ENCODE measurements at places on chromosomes 6 and 20. TPM values are rescaled to one million over a fixed set of nuclear protein-coding genes. Genes with fewer than 3 reads are reported as not detected.

DNA sequence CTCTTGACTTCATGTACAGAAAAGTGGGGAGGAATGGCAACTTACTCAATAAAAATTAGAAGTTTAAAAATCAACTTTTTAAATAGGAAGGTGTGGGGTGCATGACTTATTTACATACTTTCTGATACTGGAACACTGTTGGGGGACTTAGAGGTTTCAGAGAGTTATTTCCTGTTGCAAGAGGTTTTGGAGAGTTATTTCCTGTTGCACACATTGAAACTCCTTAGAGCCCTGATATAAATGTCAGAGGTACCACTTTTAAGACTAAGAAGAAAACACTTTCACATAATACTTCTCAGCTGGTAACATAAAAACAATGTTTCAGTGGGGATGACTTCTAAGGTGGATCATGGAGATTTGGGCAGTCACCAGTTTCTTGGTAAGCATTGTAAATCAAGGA, 579.9 kb downstream of the MMUT start:
- DNase-seq = no peak

GRCh38 chr6:128520436-128521281, at the start of gene PTPRK:
Gene PTPRK, minus strand, starts transcription at chr6:128520599. Its CDS starts 241 bp downstream, at chr6:128520358.
- DNase-seq = peak; percentile 84

DNA sequence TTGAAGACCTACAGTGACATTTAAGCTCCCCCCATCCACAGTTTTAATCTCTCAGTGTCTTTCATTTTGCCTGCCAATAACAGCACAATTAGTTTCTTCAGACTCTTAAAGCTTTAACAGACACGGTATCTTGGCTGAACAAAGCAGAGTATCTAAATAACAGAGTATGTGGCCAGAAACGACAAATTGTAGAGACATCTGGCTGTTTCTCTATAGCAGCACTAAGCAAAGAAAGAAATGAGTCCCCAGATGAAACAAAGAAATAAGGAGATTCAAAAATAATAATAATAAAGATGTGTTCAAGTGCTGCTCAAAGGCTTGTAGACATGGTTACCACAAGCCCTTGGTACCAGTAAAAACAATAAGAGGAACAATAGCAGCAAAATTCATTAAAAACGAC, 97.8 kb upstream of the HDAC2 start:
- DNase-seq = no peak

GRCh38 chr20:37649676-37650370, 44.0 kb upstream of the CTNNBL1 start:
- no peak for DNase-seq

- DNase-seq = peak; percentile 17
These were observed 100.2 kb downstream of the PERP start for GRCh38 chr6:138007014-138007472.

DNA sequence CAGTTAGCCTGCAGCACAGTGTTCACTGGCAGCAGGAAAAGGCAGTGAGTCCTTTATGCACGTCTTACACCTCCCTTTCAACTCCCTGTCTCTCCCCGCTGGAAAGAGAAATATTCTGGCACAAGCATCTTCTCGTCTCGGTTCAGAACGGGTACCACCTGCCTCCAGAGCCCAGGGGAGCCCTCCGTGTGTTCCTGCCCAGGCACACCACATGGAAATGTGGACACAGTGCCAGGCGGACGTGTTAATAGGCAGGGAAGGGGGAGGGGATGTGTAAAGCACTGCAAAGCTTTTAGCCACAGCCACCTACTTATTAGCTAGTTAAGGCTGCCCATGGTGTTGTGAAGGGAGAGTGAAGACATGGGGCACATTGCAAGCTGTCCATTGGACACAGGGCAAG, 219.7 kb downstream of the FARS2 start:
- DNase-seq = no peak

GRCh38 chr20:44357555-44358125, 2.1 kb downstream of the HNF4A start:
- no peak for DNase-seq

DNA sequence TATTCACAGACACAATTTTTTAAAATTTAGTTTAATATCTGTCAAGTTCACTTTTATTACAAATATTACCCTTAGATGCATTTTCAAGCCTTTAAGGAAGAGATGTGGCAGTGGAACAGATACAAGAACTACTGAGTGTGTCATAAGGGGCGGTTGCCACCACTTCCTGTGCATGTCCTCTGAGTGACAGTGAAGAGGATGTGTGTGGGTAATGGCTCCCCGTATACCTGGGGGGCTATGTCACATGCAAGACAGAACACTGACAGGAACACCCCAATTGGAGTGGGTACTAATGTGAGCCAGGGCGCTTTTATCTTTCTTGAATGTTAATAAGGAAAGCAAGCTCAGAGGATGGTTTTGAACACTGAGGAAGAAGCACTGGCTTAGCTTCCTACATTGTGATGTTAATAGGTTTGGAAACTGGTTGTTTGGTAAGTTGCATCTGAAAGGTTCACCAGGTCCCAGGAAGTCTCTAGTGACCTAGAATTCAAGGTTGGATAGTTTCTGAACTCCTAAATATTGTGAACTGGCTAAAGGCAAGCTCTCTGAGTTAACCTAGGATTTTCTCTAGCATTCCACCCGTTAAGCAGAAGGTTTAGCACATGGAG, 83.4 kb upstream of the ASF1A start:
- no peak for DNase-seq

DNA sequence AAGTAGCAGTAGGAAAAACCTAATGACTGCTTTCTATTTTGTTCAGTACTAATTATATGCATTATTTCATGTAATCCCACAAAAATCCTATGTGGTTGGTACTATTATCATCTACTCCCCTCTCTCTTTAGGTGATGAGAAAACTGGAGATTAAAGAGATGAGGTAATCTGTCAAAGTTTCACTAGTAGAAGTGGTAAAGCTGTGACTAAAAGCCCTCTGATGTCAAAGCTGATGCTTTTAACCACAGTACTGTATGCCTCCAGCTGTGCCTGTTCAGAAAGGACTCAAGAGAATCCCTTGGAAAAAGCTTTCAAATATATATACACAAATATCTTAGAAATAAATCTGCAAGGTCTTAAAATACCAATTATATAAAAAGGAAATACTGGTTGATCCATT, 38.0 kb downstream of the PHIP start:
- peak; percentile 67 for DNase-seq

- no peak for DNase-seq
These were observed 133.3 kb upstream of the AHI1 start for GRCh38 chr6:135630789-135631376.

- DNase-seq = no peak
These were observed 838.0 kb upstream of the DEFB115 start for GRCh38 chr20:30419466-30419865.

GRCh38 chr6:159112714-159113113, 56.5 kb upstream of the FNDC1 start:
- DNase-seq = no peak

DNA sequence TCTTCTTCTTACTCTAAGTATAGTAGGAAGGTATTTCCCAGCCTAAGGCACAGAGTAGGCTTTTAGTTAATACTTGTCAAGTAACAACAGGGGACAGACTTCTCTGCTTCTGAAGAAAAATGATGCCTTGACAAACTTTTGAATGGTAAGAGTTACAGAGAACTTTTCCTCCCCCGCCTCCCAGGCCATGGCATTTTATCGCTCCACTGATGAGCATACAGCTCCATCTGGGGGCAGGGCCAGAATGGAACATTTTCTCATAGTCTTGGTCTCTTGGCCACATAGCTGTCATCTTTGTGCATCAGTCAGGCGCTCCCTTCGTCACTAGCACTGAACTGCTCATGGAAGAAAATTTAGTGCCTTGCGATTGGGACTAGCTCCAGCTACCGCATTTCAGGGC, 1066.8 kb upstream of the CITED2 start:
- DNase-seq = peak; percentile 52

- DNase-seq = peak; percentile 63
These were observed 212.0 kb upstream of the SGK1 start for GRCh38 chr6:134529921-134530320.

DNA sequence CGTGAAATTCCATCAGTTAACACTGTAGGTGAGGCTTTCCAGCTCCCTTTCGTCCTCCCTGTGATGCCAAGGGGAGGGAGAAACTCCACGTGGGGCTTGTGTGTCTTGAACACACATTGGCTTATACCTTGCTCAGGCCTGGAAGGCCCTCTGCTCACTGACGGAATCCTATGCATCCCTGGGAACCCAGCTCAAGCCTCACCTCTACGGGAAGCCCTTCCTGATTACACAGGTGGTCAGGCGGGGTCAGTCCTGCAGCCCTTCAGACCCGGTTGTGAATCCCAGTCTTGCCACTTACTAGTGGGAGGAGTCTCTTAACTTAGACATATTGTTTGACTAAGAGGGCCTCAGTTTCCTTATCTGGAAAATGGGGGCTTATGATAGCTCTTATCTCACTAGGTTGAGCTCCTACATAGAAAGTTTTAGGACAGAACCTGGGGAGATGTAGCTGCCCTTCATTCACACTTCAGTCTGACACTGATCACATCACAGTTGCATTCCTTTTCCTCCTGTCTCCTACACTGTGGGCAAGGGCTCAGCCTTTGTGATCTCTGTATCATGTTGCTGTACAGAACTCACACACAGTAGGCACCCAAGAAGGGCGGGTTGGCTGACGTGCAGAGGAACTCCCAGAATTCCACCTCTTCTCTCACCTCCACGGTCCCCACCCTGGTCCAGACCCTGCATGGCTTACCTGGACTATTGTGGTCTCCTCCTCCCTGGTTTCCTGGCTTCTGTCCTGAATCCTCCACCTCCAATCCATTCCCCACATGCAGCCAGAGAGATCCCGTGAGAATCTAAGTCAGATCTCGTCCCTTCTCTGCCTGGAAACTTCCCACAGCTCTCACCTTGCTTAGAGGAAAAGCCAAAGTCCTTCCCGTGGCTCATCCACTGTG, 129.6 kb downstream of the CEBPB start:
- DNase-seq = no peak

- no peak for DNase-seq
These were observed 13.6 kb downstream of the BNIP5 start for GRCh38 chr6:36323062-36323461.

- no peak for DNase-seq
These were observed 685.6 kb downstream of the TBC1D32 start for GRCh38 chr6:120648713-120649112.

DNA sequence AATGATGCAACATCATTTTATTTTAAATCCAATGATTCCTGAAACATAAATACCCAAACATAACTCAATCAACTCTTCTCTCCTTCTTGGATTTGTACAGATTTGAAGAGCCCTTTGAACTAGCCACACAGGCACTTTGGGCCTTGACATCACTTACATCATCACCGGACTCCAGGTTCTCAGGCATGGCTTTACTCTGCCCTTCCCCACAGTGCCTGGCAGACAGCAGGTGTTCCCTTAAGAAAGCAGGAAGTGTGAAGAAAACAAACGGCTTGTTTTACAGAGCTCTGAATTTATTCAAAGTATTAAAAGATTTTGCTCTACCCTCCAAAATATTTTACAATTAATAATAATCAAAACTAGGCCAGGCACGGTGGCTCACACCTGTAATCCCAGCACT, 54.8 kb upstream of the GCM1 start:
- DNase-seq = no peak

DNA sequence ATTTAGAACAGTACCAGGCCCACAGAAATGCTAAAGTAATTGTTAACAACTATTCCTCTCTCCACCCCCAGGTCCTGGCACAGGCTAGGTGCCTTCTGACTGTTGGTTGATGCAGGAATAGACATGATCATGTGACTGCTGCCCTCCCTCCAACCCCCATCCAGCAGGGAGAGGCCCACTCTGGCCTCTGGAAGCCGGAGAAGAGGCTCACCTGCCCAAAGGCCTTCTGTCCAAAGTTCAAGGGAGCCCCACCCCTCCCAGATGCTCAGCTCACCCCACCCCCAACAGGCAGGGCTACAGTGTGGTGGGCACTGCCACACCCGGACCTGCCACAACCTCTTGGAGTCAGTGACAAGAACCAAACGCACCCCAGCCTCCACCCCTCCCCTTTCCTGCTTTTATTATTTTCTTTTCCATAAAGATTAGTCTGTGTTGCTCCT, 26.9 kb upstream of the FOXP4 start:
- DNase-seq = no peak

DNA sequence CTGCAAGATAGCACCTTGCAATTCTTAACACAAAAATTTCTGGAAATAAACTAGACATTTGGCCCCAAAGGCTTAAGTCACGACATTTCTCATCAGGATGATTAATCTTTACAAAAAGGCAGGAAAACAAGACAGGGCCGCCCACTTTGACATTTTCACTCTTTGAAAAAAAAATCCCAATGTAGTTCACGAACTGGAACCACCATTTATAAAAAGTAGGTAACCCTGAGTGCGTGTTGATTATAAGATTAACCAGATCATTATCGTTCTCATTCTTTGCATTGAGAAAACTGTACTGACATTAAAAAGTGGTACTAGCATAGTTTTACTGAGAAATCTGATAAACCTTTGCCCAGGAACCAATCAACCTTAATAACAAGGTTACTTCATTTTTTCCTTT, 108.8 kb downstream of the HUS1B start:
- DNase-seq = no peak

GRCh38 chr20:56368351-56369134, 9.8 kb downstream of the FAM210B start:
- DNase-seq = no peak

DNA sequence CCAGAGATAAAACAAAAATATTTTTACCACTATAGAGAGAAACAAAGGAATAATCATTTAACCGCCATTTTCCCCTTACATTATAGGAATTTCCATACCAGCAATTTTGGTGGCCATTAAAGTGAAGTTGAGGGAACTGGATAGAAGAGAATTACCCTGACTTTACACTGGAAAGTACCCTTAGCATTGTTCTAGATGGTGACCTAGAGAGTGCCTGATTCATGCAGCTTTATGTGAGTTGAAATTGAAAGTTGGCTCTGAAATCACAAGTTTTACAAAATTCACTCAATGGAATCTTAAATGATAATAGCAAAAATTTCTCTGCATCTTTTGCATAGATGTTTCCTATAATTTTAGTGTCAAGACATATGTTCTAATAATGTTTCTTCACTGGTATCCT, 55.7 kb upstream of the PREP start:
- no peak for DNase-seq

DNA sequence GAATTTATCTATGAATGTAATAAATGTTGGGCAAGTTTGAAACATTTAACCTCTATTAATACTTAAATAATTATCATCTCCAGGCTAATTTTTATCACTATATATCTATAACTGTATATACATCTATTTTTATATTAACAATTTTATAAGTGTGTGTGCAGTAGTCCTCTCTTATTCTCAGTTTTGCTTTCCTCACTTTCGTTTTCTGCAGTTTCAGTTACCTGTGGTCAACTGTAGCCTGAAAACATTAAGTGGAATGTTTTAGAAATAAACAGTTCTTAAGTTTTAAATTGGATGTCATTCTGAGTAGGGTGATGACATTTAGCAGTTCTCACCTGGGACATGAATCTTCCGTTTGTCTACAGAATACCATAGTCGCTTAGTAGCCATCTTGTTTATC, 379.4 kb upstream of the MAN1A1 start:
- DNase-seq = no peak

- no peak for DNase-seq
These were observed 31.1 kb upstream of the CFAP206 start for GRCh38 chr6:87376643-87377042.

- no peak for DNase-seq
These were observed 1.3 kb downstream of the ADAT2 start for GRCh38 chr6:143449082-143449713.

Gene CDH4
- total RNA-seq = 3.2 TPM

Gene GPSM3
- total RNA-seq = 10.2 TPM

Gene RNF182
- total RNA-seq = 8.3 TPM

Gene TFAP2C
- 2.2 TPM for total RNA-seq

Gene CALHM4
- total RNA-seq = 0.20 TPM

Gene ANKRD66
- total RNA-seq = not detected

Gene COL10A1
- total RNA-seq = not detected

Gene AIF1
- total RNA-seq = not detected

Gene TCP11
- total RNA-seq = not detected

All from astrocyte (in vitro differentiated cells and primary cell).